ENCODE measurements at places on chromosomes 13 and 19.

DNA sequence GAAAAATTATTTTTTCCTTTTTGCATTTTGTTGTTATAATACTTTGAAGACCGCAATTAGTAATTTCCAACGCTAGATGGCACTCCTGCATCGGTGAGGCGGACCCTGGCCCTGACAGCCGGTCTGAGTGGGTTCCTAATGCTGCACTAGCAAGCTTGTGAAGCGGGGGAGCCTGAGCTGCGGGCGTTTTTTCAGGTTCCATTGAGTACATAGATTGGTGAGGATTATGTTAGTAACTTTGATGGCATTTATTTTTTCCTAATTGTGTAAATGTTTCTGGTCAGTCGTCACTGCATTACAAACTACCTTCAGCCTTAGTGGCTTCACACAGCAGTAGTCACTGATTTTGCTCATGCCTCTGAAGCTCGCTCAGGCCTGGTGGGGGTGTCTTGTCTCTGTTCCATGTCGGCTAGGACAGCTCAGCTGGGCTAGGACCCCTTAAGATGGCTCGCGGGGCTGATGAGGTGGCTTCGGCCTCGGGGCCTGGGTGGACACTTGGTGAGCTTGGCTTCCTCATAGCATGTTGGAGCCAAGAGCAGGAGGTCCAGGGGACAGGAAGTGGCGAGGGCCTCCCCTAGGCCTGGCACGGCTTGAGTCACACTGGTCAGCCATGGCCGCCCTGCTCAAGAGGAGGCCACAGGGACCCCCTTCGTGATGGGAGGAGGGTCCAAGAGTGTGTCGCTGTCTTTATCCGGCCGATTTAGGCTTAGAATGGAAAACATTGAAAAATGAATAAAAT, 25.0 kb downstream of the ERCC5 start:
- peak; percentile 64 for DNase-seq

- peak; percentile 57 for DNase-seq
Observed at GRCh38 chr13:31556376-31556775, 182.9 kb upstream of the RXFP2 start.

GRCh38 chr19:14972676-14973075, 7.0 kb downstream of the SLC1A6 start:
- no peak for DNase-seq

DNA sequence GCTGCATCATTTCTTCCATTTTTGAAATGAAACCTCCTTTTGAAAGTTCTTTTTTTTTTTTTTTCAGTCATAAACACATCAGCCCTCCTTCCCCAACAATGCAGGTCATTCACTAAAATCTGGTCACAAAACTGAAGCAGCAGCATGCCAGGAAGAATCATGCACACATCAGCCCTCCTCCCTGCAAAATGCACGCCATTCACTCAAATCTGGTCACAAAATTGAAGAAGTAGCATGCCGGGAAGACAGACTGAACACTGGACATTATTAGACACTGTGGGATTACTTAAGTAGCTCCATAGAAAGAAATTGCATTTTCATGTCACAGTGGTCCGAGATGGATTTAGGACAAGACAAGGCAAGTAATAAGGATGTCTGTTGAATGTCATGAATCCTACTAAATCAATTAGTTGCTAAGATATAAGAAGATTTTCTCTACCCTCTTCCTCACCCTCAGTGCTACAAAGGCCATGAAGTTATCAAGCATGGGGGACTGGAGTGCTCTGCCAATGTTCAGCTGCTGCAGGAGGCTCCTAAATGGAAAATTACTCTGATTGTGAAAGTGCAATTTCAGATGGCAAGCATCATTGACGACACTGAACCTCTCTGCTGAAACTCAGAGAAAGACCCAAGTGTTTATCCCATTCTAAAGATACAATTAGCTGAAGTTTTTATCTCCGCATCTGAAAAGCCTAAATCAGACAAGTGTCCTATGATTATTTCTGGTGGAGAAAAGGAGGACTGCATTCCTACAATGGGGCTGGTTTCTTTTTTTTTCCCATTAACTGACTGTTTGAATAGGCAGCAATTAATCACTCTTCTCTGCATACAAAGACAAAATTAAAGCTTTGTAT, 913.2 kb downstream of the DIAPH3 start:
- DNase-seq, result no peak

DNA sequence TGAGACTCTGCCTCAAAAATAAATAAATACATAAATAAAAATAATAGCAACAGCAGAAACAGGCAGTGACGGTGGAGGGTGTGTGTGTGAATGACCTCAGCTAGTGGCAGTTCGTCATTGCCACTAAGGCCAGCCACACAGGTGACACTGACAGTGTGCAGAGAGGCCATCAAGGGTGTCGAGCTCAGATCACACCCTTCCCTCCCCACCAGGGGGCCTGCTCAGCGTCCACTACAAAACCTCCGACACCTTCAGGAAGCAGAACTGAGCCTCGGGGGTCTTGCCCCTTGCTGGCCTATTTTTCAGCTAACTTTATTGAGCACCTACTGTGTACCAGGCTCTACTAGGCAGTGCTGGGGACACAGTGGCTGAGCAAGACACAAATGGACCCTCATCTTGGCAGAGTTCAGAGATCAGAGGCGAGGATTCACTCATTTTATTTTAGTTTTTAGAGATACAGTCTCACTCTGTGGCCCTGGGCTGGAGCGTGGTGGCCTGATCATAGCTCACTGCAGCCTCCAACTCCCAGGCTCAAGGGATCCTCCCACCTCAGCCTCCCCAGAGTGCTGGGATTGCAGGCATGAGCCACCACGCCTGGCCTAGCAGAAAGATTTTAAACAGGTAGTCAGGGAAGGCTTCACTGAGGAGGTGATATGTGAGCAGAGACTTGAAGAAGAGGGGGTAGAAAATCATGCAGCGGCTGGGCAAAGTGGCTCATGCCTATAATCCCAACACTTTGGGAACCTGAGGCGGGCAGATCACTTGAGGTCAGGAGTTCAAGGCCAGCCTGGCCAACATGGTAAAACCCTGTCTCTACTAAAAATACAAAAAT, 30.3 kb upstream of the SEMA6B start:
- no peak for DNase-seq

DNA sequence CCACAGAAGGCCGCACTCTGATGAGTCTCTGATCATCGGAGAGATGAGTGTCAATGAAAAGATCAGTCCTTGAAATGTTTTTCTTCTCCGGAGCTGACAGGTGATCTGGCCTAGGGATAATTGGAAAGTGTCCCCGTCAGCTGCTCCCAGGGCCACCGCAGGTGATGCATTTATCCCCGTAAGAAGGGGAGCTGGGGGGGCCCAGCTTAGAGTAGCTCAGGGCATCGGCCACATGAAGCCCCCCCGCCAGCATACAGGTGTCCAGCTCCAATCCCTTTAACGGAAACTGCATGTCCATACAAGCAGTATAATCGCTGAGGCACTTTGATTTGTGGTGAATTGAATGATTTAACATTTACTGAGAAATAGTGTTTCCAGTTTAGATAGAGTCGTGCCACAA, 27.7 kb downstream of the ATP4B start:
- DNase-seq, result no peak

DNA sequence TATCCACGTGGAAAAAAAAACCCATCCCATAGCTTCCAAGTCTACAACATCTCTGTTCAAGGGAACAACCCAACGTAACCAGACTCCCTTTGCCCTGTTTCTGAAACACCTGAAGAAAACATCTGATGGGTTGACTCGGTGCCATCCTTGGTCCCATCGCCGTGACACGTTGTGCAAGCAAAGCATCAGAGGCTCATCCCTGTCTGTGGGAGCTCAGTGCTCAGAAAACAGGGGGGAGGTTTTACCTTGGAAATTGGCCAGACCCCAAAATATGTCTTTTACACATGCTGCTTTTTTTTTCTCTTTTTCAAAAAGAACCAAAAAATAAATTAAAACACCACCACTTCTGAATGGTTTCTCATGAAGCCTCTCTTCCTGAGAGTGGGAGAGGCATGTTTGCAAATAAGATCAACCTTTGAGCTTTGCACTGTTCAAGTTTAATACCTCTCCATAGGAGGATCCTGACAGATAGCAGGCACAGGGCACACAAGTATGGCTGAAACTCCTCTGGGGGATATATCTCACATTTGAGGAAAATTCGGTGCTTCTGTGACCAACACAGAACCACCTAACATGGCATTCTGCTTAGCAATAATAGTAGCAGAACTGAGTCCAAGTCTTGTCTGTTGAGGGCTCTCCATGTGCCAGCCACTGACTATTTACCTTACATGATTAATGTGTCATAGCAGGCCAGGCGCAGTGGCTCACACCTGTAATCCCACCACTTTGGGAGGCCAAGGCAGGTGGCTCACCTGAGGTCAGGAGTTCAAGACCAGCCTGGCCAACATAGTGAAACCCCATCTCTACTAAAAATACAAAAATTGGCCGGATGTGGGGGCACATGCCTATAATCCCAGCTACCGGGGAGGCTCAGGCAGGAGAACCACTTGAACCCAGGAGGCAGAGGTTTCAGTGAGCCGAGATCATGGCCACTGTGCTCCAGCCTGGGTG, 7.0 kb upstream of the PVR start:
- DNase-seq, result no peak

- no peak for DNase-seq
Observed at GRCh38 chr19:47446534-47447469, 24.9 kb downstream of the SLC8A2 start.

GRCh38 chr13:27280009-27280656, 9.5 kb downstream of the RASL11A start:
- DNase-seq, result no peak

DNA sequence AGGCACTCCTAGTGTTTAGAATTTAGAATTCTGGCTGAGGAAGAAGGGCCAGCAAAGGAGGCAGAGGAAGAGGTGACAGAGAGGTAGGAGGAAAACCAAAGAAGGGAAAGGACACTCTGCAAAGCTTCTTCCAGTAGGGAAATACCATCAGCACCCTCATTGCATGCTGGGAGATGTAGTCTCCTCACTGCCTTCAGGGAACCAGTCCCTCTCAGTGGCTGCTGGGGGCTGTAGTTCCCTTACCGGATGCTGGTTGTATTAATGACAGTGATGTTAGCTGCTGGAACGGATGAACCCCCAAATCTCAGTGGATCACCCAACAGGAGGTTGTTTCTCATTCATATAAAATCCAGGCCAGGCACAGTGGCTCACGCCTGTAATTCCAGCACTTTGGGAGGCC, 10.1 kb downstream of the GRIN2D start:
- peak; percentile 62 for DNase-seq

GRCh38 chr13:30027569-30028455, 177.4 kb upstream of the UBL3 start:
- no peak for DNase-seq

- no peak for DNase-seq
Observed at GRCh38 chr13:94535231-94535630, 55.7 kb upstream of the DCT start.

GRCh38 chr19:16927883-16928282, 39.1 kb downstream of the F2RL3 start:
- DNase-seq, result no peak

DNA sequence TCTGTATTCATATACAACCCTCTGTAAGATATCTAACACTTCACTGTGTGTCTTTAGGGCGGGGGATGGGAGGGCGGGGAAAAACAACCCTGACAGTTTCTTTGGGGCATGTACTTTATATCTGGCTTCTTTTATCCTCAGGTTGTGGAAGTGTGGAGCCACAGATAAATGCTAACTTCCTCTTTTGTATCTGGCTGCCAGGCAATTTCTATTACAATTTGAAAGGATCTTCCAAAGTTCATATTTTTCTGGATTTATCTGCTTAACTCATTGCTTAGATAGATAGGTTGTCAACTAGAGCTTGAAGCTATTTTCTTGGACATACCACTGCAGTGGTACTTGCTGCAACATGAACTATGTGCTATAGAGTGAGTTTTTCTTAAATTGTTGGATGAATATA, 393.0 kb downstream of the LMO7 start:
- DNase-seq, result no peak

GRCh38 chr13:45108716-45109101, 11.6 kb upstream of the GTF2F2 start:
- DNase-seq, result no peak

DNA sequence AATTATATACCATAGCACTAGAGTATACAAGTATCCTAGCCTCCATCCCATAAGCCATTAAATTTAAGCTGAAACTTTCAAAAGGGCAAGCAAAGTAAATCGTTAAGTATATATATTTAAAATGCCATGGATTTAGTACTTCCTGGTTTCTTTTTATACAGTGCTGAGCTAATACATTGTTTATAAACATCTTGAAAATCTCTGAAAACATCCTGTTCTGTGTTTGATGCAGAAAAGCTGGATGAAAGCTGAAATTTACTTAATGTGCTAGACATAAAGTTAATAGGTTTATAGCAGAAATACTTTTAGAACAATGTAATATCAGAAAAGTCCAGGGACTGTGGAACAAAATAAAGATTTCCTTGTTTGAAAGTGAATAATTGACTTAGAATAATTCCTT, 875.4 kb downstream of the SLITRK6 start:
- no peak for DNase-seq

- DNase-seq, result peak; percentile 67
Observed at GRCh38 chr13:40149611-40150274, 494.3 kb downstream of the COG6 start.

GRCh38 chr19:53703361-53703760, 71.6 kb downstream of the DPRX start:
- DNase-seq, result no peak

DNA sequence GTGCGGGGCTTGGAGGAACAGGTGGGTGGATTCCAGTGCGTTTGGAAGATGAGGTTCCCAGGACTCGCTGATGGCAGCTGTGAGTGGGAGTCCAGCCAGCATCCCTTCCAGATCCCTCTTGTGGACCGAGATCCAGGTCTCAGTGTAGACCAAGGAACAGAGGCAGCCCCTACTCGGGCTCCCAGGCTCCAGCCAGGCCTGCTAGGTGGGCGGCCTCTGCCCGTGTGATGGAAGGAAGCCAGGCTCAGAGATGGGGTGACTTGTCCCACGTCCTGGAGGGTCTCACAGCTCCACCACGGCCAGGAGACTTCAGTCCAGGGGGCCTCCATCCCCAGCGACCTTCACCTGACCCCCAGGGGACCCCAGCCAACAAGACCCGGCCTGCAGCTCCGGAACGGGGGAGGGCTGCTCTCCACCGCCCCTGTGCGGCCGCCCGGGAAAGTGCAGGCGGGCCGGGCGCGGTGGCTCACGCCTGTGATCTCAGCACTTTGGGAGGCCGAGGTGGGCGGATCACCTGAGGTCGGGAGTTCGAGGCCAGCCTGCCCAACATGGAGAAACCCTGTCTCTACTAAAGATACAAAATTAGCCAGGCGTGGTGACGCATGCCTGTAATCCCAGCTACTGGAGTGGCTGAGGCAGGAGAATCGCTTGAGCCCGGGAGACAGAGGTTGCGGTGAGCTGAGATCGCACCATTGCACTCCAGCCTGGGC, 729 bp upstream of the MADCAM1 start:
- peak; percentile 28 for DNase-seq

DNA sequence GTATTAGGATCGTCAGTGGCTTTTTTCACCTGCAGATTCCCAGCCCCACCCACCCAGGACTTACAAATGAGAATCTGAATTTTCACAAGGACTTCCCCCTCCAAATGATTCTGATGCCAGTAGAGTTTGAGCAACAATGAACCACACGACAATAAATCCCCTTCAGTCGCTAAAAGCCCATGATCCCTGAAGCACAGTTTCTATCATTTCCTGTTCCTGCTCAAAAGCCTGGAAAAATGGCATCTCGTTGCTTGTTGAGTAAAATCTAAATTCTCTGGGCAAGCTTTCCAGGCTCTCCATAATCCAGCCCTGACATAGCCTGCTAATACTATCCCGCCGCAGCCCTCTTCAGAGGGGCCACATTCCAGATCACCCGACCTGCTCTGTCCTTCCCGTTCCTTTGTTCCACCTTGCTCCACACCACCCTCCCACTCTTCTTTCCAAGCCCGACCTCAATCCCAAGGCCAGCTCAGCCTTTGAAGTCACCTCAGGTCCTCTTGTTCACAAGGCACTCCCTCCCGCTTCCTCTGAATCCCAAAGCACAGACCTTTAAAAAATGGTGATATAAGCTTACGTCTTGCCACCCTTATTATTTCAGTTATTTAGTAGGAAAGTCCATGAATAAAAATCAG, 67.9 kb downstream of the NUFIP1 start:
- DNase-seq, result no peak
